ENCODE measurements at places on chromosomes 7 and 10.
A peak's percentile ranks its signal among the peaks of the same experiment; 100 is the strongest.

GRCh38 chr7:1531263-1531978 lies 919 bp downstream of the MAFK start:
- no peak for DNase-seq

DNA sequence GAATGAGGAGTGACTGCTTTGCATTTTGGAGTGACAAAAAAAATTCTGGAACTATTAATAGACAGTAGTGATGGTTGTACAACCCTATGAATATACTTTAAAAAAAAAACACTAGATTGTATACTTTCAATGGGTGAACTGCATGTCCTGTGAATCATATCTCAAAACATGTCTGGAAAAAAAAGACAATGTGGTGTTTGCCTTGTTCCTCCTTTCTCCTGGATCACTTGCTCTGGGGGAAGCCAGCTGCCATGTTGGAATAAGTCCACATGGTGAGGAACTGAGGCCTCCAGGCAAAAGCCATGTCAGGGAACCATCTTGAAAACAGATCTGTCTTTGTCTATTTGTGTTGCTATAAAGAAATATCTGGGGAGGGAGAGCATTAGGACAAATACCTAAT lies 39.5 kb upstream of the YAE1 start:
- DNase-seq: no peak

GRCh38 chr10:91289305-91289704 lies 68.8 kb downstream of the PCGF5 start:
- DNase-seq: no peak

- no peak for DNase-seq
These were observed 57.7 kb downstream of the LRRC18 start for GRCh38 chr10:48881937-48882336.

- no peak for DNase-seq
These were observed 472 bp downstream of the SFRP4 start for GRCh38 chr7:37916017-37916672.

DNA sequence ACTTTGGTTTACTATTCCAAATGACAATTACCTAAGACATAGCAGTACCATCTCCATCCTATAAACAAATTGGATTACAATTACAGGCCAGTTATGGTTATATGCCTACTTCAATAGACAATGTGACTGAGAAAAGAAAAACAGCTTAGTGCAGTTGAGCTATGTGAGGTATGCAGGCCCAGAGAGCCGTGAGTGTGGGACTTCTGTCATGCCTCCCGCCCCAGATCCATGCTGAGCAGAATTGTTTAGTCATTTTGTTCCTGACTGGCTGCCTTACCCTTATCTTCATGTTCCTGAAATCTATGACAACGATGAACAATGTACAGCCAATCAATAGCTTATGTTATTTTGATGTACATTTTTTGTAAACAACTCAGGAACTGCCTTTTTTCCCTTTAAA lies 21.7 kb downstream of the LARP4B start:
- DNase-seq: no peak

DNA sequence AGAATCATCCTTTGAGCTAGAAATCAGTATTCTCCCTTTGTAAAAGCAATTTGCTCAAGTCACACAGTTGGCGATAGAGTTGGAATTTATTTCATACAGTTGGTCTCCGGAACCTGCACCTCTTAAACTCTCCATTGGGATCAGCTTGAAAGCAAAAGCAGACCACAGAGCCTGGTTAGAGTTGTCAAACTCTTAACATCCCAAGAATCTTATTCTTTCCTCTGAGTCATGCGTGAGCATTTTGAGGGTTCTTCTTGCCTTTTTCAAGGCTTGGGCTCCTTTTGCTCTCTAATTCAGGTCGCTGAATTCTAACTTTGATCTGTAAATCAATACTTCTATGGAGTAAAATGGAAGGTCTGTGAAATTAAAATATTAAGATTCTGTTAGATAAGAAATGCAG lies 19.6 kb upstream of the SCIN start:
- no peak for DNase-seq

DNA sequence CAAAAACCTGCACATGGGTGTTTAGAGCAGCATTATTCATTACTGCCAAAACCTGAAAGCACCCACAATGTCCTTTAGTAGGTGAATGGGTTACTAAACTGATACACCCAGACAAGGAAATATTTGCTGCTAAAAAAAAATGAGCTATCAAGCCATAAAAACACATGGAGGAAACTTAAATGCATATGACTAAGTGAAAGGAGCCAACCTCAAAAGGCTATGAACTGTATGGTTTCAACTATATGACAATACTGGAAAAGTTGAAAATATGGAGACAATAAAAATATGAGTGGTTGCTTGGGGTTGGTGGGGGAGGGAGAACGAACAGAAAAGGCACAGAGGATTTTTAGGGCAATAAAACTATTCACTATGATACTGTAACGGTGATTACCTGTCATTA lies 291.0 kb downstream of the TNS3 start:
- no peak for DNase-seq

DNA sequence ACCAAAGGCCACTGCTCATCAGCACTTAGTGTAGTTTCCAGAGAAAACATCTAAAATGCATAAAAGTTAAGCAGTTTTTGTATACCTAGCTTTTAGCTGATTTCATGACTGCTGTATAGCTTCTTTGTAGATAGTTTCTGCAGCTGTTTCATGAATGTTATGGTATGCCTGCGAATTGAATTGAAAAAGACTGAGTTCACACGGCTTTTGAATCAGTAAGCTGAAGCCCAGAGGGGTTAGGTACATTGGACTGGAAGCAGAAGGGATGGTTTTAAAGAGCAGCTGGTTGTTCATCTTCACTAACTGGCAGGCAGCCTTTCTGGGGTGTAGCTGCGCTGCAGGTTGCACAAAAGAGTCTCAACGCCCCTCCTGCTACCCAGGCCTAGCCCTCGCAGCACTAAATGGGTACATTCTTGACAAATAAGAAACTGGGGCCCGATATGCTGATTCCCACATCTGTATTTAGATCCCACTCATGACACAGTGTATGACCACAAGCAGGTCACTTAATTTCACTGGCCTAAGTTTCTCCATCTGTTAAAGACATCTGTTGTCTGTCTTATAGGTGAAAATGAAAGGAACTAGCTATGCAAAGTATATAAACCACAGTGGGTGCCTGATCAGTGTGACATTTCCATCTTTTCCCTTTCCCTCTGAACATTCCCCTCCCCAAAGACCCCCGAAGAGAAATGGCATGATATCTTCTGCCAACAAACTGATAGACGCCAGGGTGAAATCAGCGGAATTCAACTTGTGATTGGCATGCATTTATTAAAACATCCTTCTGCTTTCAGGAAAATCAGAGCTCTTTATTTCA lies 85.9 kb upstream of the AGBL3 start:
- DNase-seq: no peak

DNA sequence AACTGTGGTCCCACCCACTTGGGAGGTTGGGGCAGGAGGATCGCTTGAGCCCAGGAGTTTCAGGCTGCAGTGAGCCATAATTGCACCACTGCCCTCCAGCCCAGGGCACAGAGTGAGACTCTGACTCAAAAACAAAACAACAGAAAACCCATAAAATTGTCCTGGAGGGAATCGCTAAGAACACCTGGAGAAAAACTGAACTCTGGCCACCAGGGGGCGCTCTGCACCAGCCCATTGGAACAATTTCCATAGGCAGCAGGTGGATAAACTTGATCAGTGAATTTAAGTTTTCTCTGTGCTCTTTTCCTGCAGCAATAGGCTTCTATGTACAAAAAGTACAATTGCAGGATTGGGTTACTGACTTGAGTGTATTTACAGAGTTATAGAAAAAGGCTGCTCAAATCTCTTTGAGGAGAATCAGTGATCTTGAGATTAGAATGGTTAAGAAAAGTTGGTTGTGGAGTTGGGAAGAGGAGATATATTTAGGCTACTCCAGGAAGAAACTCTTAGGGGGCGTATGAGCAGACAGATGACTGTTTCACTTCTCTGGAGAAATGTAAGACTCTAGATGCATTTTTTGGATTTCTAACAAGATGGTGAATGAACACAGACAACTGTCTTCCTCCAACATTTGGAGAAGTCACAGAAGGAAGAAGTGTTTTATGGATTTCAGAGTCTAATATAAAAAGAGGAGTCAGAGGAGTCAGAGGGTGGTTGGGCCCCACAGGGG lies 274.9 kb upstream of the GALNT17 start:
- DNase-seq: peak; percentile 2

GRCh38 chr10:60801522-60801921 lies 23.2 kb downstream of the CDK1 start:
- no peak for DNase-seq

- no peak for DNase-seq
These were observed 7.5 kb downstream of the EPHB6 start for GRCh38 chr7:142862351-142862750.

- peak; percentile 64 for DNase-seq
These were observed at the start of gene CALHM2 for GRCh38 chr10:103451831-103452505. Gene CALHM2 (minus strand): TSS chr10:103452370. CDS start chr10:103449941, 2,429 bp downstream.

GRCh38 chr10:106819490-106819889 lies 345.0 kb downstream of the SORCS1 start:
- no peak for DNase-seq

- DNase-seq: no peak
These were observed 123.8 kb upstream of the RET start for GRCh38 chr10:42952931-42953683.

DNA sequence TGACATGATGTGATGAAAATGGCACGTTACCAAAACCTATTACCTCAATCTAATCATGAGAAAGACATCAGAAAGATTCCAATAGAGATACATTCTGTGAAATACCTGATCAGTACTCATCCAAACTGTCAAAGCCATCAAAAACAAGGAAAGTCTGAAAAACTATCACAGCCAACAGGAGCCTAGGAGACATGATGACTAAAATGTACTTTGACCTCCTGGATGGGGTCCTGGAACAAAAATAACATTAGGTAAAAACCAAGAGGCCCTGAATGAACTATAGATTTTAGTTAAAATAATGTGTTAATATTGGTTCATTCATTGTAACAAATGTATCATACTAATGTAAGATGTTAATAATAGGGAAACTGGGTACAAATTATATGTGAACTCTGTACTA lies 113.9 kb upstream of the LRGUK start:
- no peak for DNase-seq

GRCh38 chr7:156666368-156667109 lies 26.0 kb downstream of the RNF32 start:
- DNase-seq: no peak

DNA sequence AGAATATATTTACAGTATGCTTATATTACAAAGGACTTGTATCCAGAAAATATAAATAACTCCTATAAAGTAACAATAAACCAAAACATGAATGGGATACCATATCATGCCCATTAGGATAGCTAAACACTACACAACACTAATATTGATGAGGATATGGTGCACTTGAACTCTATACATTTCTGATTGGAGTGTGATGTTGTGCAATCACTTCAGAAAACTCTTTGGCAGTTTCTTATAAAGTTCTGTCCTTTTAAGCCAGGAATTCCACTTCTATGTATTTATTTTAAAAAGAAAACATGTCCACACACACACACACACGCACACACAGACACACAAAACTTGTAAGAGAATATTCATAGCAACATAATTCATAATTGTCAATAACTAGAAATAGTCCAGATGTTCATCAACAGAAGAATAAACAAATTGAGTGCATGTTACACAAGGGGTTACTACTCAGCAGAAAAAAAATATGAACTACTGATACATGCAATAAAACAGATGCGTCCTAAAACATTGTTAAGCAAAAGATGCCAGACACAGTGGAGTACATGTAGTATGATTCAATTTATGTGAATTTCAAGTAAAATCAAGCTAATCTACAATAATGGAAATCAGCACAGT lies 416.0 kb downstream of the PLXDC2 start:
- DNase-seq: no peak

Data from stimulated activated CD4-positive, alpha-beta T cell treated with anti-CD3 and anti-CD28 coated beads, TNF-alpha, amount 100 ng/mL, for 24 hours (primary cell).